ENCODE measurements at places on chromosomes 3 and 15.

DNA sequence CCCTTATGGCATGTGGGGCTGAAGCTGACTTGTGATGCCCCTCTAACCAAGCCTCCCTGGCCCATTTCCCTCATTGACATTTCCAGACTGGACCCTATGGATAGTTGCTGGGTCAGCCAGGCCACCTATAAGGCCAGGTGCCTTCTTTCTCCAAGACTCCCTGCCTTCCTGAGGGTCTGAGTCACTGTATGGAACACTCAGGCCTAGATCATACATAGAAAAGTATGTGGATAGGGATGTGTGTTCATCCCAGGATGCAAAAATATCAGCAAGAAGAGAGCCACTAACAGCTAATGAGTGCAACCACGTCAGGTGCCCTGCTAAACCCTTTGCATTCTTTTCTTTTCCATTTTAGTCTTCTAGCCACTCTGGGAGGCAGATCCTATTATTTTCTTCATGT, 168.4 kb upstream of the WNT5A start:
- DNase-seq = no peak

DNA sequence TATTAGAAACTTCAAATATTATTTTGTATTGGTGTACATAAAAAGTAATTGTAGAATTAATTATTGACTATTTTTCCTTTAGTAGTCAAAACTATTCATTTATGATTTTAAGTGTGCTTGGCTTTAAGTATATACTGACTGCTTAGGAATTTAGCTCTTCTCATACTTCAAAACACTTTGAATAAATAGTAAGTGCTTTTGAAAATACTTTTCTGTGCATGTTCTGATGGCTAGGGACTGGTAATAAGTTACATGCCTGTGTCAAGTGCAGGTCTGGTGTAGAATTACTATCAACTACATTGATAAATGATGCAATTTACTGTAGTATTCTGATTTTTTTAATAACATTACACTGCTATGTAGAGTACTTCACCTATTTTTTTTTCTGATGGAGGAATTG, 397.6 kb upstream of the SGO1 start:
- DNase-seq = no peak

DNA sequence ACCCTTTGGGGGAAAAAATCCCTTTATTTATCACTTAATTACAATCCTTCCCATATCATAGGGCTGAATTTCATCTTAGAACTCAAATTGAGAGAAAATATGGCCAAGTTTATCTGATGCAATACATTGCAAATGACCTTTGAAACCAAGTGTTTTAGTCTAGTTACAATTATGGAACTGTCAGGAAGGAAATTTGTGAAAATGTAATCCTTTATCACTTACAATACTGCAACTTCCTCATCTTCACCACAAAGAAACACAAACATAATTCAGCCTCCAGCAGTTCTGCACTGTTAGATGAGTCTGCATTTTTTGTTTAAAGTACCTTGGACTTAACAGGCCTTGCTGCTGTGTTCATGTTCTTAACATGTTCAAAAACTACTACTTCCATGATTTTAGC, 4.6 kb downstream of the CCPG1 start:
- DNase-seq = no peak

GRCh38 chr3:11878837-11879236, 32.2 kb upstream of the TAMM41 start:
- no peak for DNase-seq

DNA sequence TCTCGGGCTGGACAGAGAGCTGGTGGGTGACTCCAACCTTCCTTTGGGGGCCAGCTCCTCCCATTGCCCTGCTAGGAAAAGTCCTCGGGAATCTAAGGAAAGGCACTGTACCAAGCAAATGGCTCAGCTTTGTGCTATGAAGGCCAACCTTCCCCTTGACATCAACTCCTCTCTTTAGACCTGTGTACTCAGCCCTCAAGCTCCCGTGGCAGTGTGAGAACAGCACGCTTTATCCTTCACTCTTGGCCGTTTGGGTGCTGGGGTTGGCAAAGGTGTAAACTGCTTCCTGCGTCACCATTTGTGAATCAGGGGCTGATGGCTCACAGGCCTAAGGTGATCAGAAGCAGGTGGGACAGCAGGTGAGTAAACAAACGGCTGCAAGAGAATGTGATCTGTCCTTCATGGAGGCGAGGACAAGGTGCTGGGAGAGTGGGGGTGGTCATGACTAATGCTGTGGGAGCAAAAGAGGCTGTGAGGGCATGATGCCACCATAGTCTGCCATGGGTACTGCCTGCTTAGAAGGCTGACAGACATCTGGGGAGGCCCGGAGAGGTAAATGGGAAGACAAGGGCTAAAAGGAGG, 165.2 kb upstream of the TPM1 start:
- peak; percentile 63 for DNase-seq

DNA sequence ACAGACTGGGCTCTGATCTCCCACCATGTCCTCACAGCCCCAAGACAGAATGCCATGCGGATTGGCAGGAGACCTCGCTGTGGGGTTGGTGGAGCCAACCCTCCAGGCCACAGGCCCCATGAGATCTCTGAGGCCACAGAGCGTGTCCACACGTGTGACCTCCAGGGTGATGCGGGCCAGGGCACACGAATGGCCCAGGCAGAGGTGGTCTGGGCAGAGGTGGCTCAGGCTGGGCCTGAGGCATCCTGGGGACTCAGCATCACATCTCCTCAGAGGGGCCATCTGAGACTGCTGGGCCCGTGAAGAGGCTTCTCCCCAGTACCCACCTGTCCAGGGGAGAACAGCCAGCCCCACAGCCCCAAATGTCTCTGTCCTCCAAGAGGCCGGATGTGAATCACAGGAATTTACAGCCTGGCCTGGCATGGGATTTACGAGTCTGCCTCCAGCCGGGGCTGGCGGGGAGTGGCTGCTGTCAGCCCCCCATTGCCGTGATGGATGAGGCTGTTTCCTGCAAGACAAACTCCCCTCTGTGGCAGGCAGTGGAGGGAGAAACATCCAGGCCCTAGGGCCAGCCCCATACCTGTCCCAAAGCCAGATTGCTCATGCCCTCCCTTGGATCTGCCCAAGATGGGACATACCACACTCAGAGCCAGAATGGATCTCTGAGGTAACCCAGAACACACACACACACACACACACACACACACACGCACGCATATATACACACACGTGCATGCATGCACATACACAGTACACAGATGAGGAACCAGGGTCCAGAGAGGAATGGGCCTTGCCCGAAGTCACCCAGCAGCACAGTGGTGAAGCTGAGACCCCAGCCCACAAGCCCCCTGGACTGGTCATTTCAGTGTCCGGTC, 208.3 kb downstream of the TBC1D2B start:
- no peak for DNase-seq

DNA sequence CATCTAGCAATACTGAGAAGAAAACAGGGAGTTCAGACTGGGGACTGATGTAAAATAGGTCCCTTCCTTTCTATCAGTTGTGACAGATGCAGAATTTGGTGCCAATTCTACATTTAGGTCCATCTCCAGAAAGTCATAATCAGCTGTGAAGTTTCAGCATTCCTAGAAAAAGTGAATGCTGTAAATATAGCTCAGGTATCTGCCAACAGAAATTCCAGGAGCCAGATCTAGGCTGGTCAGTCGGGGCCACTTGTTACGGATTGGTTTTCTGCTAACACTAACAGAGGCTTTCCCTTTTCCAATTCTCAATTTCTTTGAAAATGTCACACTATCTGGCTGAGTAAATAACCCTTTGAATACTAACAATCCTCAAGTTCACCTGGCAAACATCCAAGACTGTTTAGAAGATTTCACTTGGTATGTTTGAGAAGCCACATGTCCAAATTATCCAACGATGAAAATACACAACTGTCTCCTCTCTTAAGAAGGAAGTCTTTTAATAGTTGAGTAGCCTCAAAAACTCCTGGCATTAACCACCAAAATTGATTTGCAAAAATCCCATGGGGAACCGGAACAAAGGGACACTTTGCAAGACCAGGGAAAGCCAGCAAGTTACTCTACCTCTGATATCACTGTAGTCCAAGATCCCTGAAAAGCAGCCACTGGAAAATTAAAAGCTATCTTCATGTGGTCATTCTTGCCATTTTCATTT, 222.3 kb downstream of the ZMAT3 start:
- no peak for DNase-seq

DNA sequence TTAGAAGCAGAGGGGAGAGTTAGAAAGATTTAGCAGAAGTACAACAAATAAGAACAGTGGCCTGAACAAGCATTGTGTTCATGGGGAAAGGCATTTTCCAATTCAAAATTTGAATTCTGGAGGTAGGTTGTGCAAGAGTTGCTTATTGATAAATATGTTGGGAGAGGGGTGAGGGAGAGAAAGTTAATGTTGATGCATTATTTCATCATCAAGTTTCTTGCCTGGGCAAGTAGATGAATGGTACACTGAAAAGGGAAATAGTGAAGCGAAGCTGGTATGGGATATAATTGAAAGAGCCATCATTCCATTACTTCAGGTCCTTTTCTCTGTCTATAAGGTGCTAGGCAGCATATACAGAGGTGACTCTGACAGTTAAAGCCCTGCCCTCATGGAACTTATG, 288.9 kb upstream of the GBE1 start:
- no peak for DNase-seq

DNA sequence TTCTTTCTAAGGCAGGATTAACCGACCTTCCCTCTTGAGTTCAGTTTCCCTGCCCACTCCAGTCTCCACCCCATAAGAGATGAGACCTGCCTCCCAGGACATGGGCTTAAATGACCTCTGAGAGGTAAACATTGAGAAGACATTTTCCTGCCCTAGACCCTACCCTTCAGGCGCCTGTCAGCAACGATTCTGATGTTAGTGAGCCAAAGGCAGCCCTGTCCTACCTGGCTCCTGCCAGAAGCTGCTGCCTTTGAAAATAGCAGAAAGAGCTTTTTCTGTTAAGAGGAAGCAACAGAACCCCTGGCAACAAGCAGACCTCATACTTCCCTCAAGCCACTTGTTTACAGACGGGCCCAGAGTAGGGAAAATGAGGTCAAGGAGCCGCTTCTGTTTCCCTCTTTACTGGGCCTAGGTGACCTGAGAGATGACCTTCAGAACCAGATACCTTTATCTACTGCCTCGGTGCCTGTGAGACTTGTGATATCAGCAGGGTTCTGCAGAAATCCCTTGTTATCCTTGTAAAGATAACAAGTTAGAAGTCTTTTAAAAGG, 52.0 kb downstream of the CD200R1L start:
- no peak for DNase-seq

DNA sequence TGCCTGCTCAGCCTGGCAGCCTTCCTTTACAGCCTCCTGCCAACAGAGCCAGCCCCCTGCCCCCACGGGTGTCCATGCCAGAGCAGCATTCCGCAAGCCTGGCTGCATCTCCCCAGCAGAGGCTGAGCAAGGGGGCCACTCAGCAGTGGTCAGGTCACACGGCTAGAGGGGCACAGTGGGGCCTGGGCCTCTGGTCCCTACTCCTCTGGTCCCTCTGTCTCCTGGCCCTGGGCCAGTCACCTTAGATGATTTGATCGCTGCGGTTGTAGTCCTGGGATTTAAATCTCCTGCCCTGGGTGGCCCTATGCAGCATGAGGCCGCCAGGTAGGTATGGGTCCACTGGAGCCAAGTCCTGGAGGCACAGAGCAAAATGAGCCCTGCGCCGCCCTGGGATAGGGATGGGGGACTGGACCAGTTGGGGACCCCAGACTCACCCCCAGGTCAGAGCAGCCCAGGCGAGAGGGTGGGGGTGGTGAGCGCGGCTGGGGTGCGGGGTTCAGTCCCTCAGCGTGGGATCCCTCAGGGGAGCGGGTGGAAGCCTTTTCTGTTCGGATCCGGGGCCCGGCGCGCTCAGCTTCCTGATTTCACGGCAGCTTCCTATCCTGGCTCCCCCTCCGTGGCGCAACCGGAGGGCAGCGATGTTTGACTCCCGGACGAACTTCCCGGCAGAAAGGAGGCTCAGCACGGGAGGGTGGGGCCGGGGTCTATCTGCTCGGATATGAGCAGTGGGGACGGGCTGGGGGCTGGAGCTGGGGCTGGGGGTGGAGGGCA, at the start of gene ZBTB47:
TSS of gene ZBTB47 (plus strand) at position 138 of the 771 bp plus-strand sequence. CDS start 4,659 bp downstream, outside the sequence.
- DNase-seq = no peak

DNA sequence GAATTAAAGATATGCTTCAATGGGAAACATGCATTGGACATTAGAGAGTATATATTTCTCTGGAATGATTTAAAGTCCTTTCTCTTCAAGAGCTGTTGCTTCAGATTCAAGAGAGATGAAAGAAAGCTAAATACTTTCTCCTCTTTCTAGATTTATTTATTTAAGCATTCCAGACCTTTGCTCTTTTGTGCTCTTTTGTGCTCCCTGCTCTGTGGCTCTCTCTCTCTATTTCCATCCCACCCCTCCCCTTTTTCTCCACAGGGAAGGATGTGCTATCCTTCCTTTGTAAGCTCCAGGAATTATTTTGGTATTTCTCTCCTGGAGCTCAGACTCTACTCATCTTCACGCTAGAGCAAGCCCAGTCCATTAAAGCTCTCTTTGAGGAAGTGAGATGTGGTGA, 871.9 kb upstream of the GBE1 start:
- no peak for DNase-seq

- DNase-seq = no peak
Measured at GRCh38 chr3:196966526-196967401, 1.9 kb downstream of the PIGZ start.
